ENCODE measurements at places on chromosomes 3 and 15.

DNA sequence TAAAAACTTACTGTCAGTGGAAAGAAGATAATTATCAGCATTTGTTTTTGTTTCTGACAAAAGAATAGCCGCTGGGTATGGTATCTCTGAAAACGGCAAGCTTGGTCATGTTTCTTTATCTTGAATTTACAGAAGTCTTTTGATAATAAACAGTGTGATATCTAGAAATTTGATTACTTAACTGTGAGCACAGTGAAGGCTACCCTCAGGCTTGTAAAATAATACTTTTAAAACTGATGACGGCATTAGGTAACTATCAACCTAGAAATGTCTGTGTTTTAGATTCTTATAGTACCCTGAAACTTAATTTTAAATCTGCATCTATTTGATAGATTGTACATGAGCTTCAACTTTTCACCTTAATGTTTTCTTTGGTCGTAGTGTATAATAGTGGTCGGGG lies 43.4 kb downstream of the NSUN3 start:
- DNase-seq, result no peak

DNA sequence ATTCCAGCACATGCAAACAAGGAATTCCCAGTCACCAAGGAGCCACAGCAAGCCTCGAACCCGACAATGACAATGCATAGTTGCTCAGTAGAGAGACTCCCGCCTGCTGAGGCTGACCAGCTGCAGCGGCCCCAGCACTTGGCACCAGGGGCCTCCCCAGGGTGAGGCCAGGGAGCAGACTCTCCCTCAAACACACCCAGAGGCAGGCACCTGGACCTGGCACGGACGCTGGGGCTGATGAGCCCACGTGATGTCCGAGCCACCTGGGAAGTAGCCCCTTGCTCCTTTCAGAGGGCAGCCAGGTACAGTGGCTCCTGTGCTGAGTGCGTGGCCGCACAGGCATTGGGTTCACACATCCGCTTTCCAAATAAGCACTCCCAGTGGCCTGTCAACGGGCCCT lies 315.9 kb upstream of the TGFBR2 start:
- DNase-seq, result no peak

GRCh38 chr3:125317761-125318160 lies 57.4 kb downstream of the ZNF148 start:
- DNase-seq, result no peak

DNA sequence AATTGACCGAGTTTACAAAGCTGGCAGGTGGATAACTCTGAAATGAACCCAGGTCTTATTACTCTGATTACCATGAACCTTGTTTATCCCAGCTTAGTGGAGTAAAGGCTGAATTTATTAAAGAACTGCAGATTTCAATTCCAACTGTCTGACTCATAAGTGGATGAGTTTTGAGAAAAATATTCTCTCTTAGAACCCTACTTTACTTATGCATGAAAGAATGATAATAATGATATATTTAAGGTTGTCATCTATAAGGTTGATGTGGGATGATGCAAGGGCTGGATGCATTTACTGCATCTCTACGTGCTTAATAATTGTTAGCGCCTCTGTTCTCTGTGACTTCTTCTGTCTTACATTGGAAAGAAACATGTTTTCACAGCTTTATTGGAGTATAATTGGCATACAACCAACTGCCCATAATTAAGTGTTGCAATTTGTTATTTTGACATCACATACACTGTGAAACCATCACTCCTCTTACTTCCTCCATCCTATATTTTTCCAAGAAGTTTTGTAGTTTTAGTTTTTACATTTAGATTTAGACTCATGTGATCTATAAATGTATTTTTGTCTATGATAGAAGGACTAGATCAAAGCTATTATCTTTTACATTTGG lies 771.2 kb upstream of the ARRDC4 start:
- no peak for DNase-seq

DNA sequence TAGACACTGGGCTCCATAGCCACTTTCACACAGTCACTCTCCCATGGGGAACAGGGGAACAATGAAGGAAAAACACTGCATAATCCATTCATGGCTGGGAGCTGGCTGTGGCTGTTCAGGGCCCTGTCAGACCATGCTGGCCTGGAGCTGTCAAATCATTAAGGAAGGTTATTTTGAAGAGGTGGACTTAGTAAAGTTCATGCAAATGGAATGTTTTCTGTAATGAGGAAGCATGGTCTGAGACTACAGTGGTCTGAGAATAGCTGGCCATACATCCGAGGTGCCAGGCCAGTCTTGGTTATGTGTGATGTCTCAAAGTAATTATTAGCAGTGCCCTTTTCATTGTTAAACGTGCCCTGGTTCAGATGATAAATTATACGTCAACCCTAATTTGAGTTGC lies 117.1 kb upstream of the MRPS22 start:
- DNase-seq, result no peak
